Kidney (tissue), 22 donors: ENCODE measurements at places on chromosomes 6 and 20. TPM values are rescaled to one million over a fixed set of nuclear protein-coding genes. Genes with fewer than 3 reads are reported as not detected.

The PBOV1 gene
- total RNA-seq: not detected

The SOBP gene
- total RNA-seq: 9.5 TPM

DNA sequence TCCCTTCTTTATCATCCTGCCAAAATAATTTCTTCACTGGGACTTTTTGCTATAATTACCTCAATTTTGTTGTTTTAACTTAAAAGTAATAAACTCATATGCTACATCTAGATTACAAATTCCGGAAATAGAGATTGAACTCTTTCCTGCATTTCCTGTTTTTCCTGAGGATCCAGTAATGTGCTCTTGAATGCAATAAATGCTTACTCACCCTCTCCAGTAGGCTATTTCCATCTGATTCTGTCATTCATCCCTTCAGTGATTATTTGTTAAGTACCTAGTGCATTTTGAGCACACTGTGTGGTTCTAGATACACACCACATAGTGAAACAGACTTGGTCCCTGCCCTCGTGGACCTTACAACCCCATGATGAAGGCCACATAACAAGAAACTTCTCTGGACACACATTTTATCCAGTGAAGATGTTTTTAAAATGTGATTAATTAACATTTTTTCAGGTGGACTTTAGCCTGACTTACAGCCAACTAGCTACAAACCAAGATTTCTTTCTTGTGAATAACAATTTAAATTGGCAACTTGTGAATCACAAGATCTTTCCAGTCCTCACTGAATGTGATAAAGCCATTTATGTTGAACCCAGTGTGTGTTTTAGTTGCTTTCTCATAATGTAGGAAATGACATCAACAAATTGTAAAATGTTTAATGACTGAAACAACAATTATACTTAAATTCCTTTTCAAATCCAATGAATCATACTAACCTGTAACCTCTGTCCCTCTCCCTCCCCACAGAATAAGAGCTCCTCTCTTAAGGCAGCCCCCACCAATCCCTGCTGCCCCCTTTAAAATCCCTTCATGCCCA, 272.3 kb downstream of the KHDC1L start:
- DNase-seq: no peak
- no peak overlapping the region for H3K4me3 ChIP-seq
- H3K36me3 ChIP-seq: no peaks in the 10 kb centered on the region
- no peaks in the 10 kb centered on the region for H3K27me3 ChIP-seq

GRCh38 chr6:26445934-26446667, 5.8 kb downstream of the BTN3A3 start:
- H3K4me3 ChIP-seq: no peak overlapping the region
- no peak overlapping the region for H3K27ac ChIP-seq
- no peak for DNase-seq
- no peaks in the 10 kb centered on the region for H3K36me3 ChIP-seq

DNA sequence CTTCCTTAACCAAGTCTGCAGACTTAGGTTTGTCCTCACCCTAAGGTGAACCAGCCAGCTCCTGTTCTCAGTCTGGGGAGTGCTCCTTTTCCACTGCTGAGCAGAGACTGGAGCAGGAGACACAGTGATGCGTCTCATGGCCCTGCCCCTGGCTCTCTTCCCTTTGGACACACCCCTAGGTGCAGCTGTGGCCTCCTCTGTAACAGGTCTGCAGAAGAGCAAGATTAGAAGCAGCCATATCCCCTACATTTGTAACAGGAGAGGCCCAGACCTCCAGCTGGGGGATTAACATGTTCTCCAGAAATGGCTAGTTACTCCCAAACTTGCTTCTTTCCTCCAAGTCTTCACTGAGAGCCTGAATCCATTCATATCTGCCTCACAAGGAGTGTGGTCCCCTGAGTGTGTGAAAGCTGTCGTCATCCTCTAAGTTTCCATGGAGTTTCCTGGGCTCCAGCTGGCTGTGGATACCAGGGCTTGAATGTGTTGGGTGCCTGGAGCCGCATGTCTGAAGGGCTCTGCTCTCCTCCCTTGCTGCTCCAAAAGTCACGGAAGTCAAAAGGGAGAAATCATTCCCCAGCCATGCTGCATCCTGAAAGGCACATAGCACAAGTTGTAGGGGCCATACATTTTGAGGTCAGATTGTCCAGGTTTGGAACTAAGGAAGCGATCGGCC, 57.7 kb downstream of the PPP1R14C start:
- no peak for DNase-seq
- no peaks in the 10 kb centered on the region for H3K27me3 ChIP-seq
- no peak overlapping the region for H3K27ac ChIP-seq
- H3K36me3 ChIP-seq: no peaks in the 10 kb centered on the region
- peaks cover 29% of the 10 kb centered on the region for H3K4me1 ChIP-seq

DNA sequence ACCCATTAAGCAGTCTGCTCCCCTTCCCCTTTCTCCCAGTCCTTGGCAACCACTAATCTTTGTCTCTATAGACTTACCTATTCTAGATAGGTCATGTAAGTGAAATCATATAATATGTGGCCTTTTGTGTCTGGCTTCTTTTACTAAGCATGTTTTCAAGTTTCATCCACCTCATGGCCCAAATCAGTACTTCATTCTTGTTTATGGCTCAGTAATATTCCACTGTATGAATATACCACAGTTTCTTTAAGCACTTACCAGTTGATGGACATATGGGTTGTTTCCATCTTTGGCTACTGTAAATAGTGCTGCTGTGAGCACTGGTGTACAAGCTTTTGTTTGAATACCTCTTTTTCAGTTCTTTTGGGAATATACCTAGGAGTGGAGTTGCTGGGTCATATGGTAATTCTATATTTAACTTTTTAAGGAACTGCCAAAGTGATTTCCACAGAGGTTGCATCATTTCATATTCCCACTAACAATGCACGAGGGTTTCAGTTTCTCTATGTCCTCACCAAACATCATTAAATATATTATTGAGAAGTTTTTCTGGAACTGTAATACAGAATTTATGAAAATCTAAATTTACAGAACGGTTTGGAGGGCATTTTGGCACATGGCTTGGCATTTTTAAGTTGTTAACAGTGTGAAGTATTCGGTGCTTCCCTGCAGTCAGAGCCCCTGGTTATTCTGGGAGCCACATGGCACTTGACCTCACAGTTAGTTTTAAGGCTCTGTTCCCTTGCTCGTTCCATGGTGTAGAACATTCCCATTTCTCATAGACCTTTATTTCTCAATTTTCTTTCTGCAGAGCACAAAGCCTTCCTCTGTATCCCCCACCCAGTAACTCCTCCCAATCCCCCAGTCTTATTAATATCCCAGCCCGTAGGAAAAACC, 27.0 kb upstream of the DTNBP1 start:
- DNase-seq: no peak
- no peaks in the 10 kb centered on the region for H3K27me3 ChIP-seq
- no peak overlapping the region for H3K27ac ChIP-seq
- H3K4me1 ChIP-seq: no peaks in the 10 kb centered on the region
- no peaks in the 10 kb centered on the region for H3K36me3 ChIP-seq

DNA sequence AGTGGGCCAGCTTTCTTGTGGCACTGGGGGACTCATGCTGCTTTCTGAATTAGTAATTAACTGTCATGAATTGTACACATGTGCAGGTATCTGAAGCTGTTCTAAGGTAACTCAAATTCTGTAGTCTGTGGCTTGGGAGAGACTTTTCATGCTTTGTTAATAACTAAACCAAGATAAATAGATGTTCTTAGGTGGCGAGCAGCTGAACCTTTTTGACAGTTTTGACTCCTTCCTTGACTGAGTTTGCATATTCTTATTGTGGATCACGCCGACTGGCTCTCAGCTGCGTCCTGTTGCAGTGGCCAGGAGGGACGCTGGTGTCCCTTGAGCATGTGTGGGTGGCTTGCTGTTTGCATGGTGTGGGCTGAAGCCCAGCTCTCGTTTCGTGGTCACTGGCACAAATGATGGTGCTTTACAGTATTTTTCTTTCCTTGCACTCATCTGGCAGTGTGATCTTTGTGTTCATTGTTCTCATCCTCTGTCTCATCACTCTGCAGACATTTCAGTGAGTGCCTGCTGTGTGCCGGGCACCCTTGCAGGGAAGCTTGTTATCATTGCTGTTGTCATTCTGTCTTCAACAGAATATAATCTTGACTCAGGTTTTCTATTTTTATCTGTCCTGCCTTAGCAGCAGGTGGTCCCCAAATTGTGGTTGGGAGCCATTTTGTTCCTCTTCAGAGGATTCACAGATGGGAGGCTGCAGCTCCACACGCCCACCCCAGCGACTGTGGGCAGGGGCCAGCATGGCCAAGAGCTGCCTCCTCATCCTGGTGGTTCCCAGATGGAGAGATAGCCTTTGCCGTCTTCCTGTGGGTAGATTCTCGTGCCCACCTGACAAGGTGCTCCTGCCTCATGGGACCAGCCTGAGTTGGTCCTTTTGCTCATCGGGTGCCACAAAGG, 39.6 kb downstream of the DUSP22 start:
- peaks cover 3% of the 10 kb centered on the region for H3K4me1 ChIP-seq
- no peaks in the 10 kb centered on the region for H3K36me3 ChIP-seq
- no peak overlapping the region for H3K4me3 ChIP-seq
- DNase-seq: no peak

GRCh38 chr20:43183536-43184070, 6.1 kb downstream of the PTPRT start:
- no peak for DNase-seq
- no peak overlapping the region for H3K4me3 ChIP-seq
- no peaks in the 10 kb centered on the region for H3K4me1 ChIP-seq
- no peak overlapping the region for H3K27ac ChIP-seq
- no peaks in the 10 kb centered on the region for H3K36me3 ChIP-seq

DNA sequence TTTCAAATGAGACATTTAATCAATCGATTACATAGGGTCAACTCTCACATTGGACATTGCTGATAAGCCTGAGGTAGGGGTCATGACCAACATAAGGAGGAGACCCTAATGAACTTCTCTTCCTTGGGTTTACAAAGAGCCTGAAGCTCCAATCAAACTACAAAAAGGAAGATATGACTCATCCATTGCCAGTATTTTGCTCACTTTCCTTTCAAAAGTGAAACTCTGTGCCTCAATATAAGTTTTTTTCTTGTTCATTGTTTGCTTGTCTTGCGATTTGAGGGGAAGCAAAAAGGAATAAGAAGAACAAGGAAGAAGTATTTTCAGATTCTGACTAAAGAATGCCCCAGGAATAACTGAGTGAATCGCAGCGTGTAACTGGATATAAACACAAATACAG, 38.8 kb upstream of the KHDRBS2 start:
- no peaks in the 10 kb centered on the region for H3K4me1 ChIP-seq
- no peak for DNase-seq
- H3K27ac ChIP-seq: no peak overlapping the region

GRCh38 chr6:37583261-37583660, 83.6 kb upstream of the CCDC167 start:
- no peaks in the 10 kb centered on the region for H3K4me1 ChIP-seq
- no peak overlapping the region for H3K27ac ChIP-seq
- H3K36me3 ChIP-seq: no peaks in the 10 kb centered on the region
